ENCODE measurements at places on chromosomes 2 and 18.

- DNase-seq = no peak
Measured at GRCh38 chr18:56574861-56575260, 63.5 kb downstream of the TXNL1 start.

- DNase-seq = peak; percentile 11
Measured at GRCh38 chr2:15846626-15847025, 93.7 kb upstream of the MYCN start.

GRCh38 chr18:5628512-5629255 is 84.9 kb upstream of the EPB41L3 start:
- DNase-seq = no peak

DNA sequence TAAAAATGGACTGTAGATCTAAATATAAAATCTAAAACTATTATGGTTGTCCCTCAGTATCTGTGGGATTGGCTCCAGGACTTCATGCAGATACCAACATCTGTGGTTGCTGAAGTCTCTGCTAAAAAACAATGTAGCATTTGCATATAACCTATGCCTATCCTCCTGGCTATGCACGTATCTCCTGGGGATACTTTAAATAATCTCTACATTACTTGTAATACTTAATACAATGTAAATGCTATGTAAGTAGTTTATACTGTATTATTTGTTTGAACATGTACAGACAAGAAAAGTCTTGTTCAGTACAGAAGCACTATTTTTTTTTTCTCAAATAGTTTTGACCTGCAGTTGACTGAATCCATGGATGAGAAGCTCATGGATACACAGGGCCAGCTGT is 134.9 kb downstream of the ZAP70 start:
- DNase-seq = no peak

GRCh38 chr2:177516824-177517544 is 124.4 kb downstream of the AGPS start:
- no peak for DNase-seq

DNA sequence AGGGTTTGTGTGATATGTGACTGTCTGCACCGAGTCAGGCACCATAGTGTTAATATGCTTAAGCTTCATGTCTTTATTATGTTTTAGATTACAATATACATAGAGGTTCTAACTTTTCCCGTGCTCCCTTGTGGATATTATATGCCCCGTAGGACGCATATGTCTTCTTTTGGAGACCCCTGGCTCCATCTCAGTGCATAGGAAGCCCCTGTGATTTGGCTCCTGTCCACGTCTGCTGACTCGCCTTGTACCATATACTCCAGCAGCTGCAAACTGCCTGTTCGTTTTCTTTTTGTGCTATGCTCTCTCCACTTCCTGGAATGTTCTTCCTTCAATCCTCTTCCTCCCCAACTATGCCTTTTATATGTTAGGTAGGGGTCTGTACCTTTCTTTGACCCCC is 110.9 kb downstream of the PTRHD1 start:
- DNase-seq = no peak

- no peak for DNase-seq
Measured at GRCh38 chr2:113867571-113867970, 22.3 kb upstream of the ACTR3 start.

- no peak for DNase-seq
Measured at GRCh38 chr18:6406075-6406909, 8.4 kb downstream of the L3MBTL4 start.

DNA sequence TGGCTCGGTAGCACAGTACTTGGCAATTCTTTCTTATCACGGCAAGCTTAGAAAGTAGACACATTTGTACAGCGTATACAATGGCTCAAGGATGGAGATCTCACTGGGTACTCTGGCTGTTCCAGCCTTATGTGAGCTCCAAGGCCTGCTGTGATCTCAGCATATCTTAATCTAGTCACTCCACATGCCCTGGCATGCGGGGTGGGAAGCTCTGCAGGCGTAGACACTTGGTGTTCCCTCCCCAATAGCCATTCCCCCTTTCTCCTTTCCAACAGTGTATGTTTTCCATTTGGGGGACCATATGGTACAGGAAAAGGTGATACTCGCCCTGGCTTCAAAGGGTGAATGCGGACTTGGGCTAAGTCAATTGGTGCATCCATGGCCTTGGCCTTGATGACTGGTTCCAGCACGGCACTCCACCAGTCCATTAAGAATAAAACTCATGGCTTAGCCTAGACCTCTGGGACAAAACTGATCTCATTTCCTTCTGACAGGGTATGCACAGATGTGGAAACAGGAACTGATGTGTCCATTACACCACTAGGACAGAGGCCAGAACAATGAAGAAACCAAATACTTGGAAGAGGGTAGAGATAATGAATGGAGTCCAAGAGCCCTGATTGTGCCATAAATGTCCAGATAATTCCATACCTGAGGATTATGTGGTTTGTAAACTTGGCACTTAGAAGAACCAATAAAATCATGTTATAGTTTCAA is 28.4 kb downstream of the TGIF1 start:
- no peak for DNase-seq

GRCh38 chr2:103594823-103595222 is 833.0 kb downstream of the TMEM182 start:
- DNase-seq = no peak

DNA sequence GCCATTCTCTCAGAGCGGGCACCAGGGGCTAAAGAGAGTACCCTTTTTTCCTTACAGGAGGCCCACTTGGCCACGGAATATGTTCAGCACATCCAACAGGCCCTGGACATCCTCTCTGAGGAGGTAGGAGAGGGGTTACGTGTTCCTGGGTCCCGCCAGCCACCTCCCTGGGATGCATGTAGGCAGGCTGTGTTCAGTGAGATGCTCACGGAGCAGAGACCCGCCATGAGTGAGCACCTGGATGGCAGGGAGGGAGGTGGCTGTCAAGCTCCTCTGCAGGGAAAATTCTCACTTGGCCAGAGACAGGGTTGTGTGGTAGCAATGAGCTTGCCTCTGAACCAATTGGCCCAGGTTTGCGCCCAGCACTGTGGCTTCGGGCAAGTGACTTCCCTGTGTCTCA is 123.1 kb upstream of the PPP1CB start:
- no peak for DNase-seq

- no peak for DNase-seq
Measured at GRCh38 chr2:188786368-188786841, 187.8 kb upstream of the COL3A1 start.

DNA sequence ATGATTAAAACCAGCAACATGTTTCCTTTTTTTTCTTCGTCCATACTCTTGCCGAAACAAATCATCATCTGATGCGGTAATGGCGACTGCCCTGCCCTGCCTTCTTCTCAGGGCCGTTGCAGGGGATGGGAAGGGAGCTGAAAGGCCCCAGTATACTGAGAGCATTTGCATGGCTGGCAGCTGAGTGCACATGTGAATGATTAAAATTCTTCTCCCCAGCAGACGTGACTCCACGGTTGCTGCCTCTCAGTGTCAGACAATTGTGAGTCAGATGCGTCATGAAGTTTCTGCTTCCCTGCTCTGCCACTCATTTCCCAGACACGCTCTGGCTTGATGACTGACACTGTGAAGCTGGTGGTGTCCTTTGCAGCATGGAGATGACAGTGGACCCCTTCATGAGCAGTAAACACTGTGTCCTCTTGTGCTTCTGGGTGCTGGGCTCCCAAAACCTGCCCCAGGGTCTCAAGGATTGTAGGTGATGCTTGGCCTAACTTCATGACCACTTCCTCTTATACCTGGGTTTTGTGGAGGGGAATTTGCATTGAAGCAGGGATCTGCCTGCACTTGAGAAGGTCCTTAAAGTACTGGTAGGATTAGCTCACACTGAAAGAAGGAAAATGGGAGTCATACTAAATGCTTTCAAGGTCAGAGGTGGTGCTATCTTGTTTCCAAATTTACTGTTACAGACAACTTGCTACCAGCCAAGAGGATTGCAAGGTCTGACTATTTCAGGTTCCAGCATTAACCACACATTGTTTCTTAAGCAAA is 222.5 kb upstream of the COPS8 start:
- DNase-seq = no peak

- no peak for DNase-seq
Measured at GRCh38 chr2:59816075-59816474, 737.4 kb downstream of the BCL11A start.

- no peak for DNase-seq
Measured at GRCh38 chr2:149648282-149649030, 60.9 kb upstream of the MMADHC start.

- no peak for DNase-seq
Measured at GRCh38 chr2:225434014-225434413, 34.5 kb downstream of the NYAP2 start.

- no peak for DNase-seq
Measured at GRCh38 chr2:2875831-2876230, 501.8 kb downstream of the EIPR1 start.

GRCh38 chr2:172919732-172920131 is 155.9 kb upstream of the MAP3K20 start:
- DNase-seq = no peak
